IPS DF 6.9 (cell line): ENCODE measurements at places on chromosomes 5 and 9.

DNA sequence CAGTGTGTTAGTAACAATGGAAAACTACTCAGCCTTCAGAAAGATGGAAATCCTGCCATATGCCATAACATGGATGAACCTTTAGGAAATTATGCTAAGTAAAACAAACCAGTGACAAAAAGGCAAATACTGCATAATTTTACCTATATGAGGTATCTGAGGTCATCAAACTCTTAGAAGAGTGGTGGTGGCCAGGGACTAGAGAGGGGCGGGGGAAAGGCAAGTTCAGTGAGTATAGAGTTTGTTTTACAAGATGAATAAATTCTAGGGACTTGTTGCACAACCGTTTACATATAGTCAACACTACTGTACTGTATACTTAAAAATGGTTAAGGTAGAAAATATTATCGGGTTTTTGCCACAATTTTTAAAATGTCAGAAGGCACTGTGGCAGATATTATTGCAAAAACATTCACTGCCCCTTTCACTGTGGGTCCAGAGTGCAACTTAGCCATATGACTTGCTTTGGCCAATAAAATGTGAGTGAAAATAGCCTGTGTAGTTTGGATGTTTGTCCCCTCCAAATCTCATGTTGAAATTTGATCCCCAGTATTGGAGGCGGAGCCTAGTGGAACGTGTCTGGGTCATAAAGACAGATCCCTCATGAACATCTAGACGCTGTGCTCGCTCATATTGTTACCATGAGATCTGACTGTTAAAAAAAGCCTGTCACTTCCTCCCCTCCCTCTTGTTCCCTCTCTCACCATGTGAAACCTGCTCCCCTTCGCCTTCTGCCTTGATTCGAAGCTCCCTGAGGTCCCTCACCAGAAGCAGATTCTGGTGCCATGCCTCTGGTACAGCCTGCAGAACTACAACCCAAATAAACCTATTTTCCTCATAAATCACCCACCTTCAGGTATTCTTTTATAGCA is 9.5 kb downstream of the ZNF367 start:
- DNase-seq, result no peak

DNA sequence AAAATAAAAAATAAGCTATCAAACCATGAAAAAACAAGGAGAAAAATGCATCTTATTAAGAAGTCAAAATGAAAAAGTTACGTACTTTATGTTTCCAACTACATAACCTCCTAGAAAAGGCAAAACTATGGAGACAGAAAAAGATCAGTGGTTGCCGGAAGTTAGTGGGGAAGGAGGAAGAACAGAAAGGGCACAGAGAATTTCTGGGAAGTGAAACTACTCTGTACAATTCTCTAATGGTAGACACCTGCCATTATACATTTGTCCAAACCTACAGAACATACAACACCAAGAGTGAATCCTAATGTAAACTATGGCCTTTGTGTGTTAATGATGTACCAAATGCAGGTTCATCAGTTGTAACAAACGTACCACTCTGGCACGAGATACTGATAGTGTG is 25.3 kb downstream of the SMU1 start:
- no peak for DNase-seq

DNA sequence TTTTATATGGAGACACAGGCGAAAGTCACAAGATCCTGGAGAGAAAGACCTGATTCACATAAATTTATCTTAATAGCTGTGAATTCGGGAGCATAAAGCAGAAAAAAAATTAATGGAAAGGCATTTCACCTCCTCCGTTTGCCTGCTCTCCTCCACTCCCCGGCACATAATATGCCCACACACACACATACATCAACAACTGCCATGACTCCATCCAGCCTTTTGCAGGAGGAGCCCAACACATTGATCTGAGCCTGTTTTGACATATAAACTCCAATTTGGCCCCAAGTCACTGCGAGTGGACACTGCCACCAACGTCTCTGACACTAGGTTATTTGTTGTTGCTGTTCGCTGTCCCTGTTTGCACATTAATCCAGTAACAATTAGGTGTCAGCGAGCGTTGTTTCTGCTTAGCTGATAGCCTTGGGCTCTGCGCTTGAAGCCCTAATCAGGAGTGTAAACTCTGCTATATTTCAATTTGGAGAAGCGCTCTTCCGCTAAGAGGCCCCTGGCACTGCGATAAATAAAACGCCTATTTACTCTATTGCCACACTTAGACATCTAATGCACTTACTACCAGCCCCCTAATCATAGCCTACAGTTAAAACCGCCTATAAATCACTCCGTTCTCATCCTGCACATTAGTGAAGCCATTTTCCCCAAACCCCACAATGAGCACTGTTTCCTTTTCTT is 195.8 kb upstream of the TBCA start:
- no peak for DNase-seq

GRCh38 chr9:99046068-99046467 is 58.8 kb upstream of the TGFBR1 start:
- no peak for DNase-seq

- no peak for DNase-seq
Observed at GRCh38 chr9:82423700-82424099, 435.1 kb downstream of the SPATA31D1 start.

DNA sequence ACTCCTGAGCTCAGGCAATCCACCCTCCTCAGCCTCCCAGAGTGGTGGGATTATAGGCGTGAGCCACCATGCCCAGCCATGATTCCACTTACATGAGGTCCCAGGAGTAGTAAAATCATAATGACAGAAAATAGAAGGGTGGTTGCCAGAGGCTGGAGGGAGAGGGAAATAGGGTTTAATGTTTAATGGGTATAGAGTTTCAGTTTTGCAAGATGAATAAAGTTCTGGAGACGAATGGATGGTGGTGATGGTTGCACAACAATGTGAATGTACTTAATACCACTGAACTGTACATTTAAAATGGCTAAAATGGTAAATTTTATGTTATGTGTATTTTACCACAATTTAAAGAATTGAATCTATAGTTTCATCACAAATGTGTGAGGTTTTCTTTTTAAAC is 146.5 kb upstream of the ABCA1 start:
- no peak for DNase-seq

DNA sequence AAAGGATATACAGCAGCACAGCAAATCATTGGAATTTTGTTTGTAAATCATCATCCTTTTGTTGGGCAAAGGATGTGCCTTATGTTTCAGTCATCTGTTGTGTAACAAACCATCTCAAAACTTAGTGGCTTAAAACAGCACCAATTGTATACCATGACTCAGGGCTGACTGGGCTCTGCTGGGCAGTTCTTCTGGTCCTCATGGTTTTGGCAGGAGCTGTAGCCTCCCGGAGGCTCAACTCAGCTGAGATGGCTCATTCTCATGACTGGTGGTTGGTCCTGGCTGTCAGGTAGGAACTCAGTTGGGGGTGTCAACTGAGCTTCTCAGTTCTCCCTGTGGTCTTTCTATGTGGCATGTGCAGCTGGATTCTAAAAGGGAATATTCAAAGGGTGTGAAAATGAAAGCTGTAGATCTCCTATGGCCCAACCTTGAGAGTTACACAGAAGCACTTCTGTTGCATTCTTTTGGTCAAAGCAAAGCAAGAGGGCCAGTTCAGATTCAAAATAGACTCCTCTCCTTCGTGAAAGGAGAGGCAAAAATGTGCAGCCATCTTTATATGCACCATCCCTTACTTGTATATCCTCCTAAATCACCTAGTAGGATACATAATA is 39.1 kb upstream of the CPEB4 start:
- no peak for DNase-seq

GRCh38 chr9:107208121-107208520 is 75.0 kb upstream of the RAD23B start:
- DNase-seq, result no peak

GRCh38 chr5:148379340-148379739 is 4.4 kb upstream of the FBXO38 start:
- DNase-seq, result no peak

DNA sequence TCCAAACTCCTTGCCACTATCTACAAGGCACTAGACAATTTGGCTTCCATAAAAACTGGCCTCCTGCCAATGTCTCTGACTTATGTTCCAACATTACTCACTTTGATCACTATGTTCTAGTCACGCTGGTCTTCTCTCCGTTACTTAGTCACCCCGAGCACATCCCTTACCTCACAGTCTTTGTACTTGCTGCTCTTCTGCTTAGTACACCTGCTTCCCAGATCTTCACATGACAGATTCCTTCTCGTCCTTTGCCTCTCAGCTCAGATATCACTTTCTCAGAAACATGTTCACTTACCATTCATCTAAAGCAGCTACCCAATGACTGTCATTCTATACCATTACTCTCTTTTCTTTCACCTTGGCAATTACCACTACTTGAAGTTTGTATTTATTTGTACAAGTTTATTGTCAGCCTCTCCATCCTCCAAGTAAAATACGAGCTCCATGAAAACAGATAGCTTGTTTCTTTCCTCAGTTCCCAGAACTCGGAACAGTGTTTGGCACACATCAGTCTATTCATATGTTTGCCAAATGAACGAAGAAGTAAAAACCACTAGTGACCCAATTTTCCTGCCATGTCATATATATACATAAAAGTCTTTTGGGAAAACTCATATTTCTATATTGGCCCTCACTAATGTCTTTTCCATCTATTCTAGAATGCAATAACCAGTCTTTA is 5.9 kb upstream of the SLC22A5 start:
- no peak for DNase-seq

- peak; percentile 29 for DNase-seq
Observed at GRCh38 chr5:177599731-177600507, at the start of gene B4GALT7. TSS of gene B4GALT7 (plus strand) at chr5:177600132. CDS start at chr5:177600211, 79 bp downstream.

GRCh38 chr5:110880413-110880812 is 141.6 kb downstream of the SLC25A46 start:
- DNase-seq, result no peak

DNA sequence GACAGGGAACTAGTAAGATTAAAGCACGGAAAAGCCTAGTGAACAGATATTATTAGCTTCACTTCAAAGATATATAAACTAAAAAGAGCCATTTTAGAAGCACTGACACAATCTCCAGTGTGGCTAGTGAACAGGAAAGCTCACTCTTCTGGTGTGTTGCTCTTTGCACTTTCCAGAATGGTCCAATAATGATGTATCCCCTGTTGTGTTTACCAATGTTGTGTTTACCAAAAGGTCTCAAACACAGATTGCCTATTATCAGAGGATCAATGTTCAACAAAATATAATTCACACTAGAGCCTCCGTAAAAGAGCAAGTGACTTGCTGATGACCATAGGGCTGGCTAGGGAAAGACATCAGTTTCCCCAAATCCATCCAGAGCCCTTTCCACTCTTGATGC is 11.6 kb downstream of the KLHL3 start:
- DNase-seq, result no peak

DNA sequence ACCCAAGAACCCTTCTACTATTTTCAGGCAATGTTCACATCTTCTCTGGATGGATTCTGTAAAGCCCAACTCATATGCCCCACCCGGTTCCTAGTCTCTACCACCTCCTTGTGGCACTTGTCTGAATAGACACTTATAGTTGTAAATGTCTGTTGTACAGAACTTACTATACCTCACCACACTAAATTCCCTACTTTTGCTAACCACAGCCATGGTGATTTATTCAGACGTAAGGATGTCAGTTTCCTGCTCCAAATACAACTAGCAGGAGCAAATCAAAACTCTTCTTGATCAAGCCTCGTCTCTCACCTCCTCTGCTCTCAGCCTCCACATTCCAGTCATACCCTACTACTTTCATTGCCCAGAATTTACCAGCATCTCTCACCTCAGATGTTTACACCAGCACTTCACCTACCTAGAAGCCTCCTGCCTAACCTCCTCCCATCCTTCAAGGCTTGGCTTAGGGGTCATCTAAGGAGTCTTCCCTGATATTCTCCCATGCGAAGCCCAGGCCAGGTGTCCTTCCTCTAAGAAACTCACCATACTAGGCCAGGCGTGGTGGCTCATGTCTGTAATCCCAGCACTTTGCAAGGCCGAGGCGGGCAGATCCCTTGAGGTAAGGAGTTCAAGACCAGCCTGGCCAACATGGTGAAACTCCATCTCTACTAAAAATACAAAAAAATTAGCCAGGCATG is 75.5 kb downstream of the MAPKAP1 start:
- DNase-seq, result no peak

- no peak for DNase-seq
Observed at GRCh38 chr5:118561235-118561634, 427.1 kb downstream of the DTWD2 start.
